ENCODE measurements at places on chromosomes 13 and 19. TPM values are rescaled to one million over a fixed set of nuclear protein-coding genes. Genes with fewer than 3 reads are reported as not detected.

DNA sequence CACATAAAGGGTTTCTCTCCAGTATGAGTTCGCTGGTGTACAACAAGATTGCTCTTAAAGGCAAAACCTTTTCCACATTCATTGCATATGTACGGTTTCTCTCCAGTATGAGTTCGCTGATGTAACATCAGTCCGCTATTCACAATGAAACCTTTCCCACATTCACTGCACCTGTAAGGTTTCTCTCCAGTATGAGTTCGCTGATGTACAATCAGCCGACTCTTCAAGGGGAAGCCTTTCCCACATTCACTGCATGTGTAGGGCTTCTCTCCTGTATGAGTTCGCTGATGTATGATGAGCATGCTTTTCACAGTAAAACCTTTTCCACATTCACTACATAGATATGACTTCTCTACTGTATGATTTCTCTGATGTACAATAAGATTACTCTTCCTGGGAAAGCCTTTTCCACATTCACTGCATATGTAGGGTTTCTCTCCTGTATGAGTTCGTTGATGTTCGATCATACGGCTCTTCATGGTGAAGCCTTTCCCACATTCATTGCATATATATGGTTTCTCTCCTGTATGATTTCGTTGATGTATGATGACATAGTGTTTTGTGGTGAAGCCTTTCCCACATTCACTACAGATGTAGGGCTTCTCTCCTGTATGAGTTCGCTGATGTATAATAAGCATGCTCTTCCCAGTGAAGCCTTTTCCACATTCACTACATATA lies 6.0 kb upstream of the ZNF614 start:
- no peak for DNase-seq

- no peak for DNase-seq
These were observed 1.8 kb upstream of the FARP1 start for GRCh38 chr13:98141091-98141490.

The BEST2 gene
- not detected for total RNA-seq

GRCh38 chr13:29081697-29082440 lies 261.7 kb downstream of the MTUS2 start:
- DNase-seq, result no peak

GRCh38 chr19:18122860-18123795 lies 25.6 kb downstream of the MAST3 start:
- no peak for DNase-seq

DNA sequence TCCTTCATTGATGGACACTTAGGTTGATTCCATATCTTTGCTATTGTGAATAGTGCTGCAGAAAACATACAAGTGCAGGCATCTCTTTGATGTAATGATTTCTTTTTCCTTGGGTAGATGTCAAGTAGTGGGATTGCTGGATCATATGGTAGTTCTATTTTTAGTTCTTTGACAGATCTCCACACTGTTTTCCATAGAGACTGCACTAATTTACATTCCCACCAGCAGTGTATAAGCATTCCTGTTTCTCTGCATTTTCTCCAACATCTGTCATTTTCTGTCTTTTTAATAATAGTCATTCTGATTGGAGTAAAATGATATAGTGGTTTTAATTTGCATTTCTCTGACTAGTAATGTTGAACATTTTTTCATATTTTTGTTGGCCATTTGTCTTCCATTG lies 116.7 kb downstream of the LMO7 start:
- DNase-seq, result no peak
